Mesenteric fat pad (tissue), 1 donor: ENCODE measurements at places on chromosomes 1 and 21. TPM values are rescaled to one million over a fixed set of nuclear protein-coding genes. Genes with fewer than 3 reads are reported as not detected.

Gene CYP2J2
- total RNA-seq = not detected

Gene EPHA10
- not detected for total RNA-seq

Gene ATP1A4
- 0.39 TPM for total RNA-seq

DNA sequence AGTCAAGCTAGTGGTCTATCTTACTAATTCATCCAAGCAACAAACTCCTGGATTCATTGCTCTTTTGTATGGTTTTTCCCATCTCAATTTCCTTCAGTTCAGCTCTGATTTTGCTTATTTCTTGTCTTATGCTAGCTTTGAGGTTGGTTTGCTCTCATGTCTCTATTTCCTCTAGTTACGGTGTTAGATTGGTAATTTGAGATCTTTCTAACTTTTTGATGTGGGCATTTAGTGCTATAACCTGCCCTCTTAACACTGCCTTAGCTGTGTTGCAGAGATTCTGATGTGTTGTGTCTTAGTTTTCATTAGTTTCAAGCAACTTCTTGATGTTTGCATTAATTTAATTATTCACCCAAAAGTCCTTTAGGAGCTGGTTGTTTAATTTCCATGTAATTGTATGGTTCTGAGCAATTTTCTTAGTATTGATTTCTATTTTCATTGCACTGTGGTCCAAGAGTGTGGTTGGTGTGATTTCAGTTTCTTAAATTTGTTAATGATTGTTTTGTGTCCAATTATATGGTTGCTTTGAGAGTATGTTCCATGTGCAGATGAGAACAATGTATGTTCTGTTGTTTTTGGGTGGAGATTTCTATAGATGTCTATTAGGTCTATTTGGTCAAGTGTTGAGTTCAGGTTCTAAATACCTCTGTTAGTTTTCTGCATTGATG, 154.6 kb downstream of the PLPPR5 start:
- DNase-seq = no peak

DNA sequence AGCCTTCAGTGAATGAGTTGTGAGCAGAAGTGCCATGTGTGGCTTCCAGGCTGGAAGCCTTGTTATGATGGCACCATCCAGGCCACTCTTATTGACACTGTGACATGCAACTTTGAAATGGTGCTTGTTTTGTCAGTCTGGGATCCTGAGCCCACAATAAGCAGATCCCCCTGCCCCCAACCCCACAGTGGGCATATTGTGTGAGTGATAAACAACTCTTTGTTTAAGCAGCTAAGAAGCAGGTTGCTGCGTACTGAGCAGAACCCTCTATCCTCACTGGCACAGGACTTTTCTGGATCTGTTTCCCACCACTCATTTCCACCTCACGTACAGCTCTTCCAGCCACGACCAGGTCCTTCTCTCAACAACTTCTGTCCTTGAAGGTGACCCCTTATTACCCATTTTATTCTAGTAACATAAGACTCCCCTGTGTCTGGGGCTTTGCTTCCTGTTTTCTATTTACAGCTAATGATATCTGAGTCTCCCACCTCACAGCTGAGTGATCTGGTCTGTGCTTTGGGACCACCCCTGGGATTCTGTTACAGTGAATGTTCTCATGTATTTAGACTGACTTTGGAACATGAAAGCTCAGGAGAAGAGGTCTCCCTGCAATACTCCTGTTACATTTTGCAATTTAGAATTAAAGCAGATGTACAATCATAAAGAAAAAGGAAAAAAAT, 375.5 kb downstream of the PCP4 start:
- no peak for DNase-seq

DNA sequence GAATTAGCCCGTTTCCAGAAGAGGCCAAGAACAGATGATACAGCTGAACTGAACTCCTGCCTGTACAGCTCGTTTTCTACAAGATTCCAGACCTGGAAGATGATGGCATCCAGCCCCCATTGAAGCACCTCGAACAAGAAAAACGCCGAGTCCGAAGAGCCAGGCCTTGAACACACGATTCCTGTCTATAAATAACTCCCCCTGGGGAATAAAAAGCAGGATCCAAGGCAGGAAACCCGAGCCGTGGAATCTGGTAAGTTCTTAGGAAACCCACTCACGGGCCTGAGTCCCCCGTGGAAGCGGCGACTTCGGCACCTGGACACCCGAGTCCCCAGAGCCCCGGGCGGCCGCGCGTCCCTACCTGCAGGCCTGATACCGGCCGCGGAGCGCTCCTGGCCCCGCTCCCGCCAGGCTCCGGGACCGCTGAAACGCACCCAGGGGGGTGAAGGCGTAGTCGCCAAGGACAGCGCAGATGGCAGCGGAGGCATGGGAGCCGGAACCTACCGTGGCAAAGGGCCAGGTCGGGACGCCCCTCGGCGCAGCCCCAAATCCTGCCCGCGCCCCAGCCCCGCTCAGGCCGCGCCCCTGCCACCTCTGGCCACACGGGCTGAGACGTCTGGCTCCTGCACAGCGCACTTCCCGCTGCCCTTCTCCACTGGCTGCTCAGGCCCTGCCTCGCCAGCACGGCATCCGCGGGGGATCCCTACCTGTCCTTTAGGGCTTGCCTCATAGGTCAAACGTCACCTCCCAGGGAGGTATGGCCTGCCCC, 14.0 kb upstream of the HLCS start:
- no peak for DNase-seq

DNA sequence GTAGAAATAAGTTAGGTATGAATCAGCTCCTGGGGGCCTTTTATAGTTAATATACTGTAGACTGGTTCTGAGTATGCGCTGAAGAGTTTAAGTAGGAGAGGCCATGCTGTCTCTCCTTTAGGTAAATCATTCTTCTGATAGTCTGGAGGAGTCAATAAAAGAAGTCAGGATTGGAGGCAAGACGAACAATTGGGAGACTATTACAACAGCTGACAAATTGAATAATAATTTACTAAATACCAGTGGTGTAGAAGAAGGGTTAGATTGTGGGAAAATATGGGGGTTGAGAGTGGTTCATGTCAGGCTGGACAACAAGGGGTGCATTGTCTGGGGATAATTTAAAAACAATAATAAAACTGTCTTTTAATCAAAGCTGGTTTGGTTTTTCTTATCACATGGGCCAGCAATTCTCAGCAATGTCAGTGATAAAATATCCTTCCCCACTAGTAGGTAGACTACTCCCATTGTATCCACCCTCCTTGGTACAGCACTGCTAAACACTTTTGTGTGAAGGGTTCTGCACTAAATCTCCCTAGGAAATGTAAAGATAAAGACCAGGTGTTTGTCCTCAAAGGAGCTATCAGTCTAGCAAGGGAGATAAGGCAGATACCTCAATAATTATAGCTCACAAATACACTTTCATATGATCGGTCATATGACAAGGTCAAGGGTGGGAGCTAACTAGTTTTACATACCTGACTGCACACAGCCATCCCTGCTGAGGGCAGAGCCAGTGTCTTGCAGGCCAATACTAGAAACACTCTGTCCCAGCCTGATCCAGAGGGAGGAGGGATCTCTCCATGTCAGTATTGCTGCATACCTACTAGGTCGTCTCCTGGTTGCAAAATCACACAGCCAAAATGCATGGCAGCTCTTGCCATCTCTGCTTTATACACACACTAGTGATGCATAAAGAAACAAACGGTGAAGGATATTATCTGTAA, 299.7 kb downstream of the VAV3 start:
- DNase-seq = no peak

DNA sequence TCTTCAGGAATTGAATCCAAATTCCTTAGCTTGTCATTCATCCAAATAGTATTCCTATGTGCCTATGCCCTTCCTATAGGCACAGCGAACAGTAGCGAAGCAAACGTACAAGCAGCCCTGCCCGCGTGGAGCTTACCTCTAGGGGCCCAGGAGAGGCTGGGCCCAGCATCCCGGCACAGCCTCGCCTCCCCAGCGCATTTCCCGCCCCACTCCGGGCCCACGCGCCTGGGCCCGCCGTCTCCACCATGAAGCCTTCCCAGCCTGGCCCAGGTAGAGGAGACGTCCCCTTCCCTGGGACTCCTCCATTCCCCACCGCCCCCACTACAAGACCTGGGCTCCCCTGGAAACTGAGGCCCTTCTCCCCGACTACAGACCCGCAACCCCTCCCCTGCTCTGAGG, 245 bp upstream of the TMEM269 start:
- DNase-seq = no peak

GRCh38 chr1:212002536-212002935, 32.8 kb downstream of the INTS7 start:
- no peak for DNase-seq

DNA sequence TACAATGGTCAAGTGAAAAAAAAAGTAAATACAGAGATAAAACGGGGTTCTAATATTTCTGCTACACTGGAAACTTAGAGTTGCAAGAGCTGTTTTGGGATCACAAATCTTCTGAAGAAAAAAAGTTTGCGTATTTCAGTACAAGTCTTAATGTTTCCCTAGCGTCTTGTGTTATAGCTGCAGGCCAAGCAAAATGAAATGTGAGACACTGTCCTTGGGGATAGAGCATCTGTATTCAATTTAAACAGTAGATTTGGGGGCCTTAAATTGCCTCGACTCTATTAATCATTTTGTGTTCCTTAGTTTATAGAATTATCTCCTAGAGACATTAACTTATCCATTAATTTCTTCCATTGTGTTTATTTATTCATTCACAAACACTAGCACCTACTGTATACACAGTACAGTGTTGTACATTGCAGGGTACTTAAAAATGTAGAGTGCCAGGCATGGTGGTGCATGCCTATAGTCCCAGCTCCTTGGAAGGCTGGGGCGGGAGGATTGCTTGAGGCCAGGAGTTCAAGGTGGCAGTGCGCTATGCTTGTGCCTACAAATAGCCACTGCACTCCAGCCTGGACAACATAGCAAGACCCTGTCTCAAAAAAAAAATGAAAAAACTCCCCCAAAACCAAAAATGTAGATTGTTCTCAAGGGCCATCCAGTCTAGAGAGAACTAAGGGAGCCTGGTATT, 7.9 kb downstream of the DISC1 start:
- DNase-seq = no peak

- no peak for DNase-seq
These were observed 38.3 kb upstream of the F3 start for GRCh38 chr1:94579876-94580294.

- no peak for DNase-seq
These were observed 41.3 kb downstream of the ICOSLG start for GRCh38 chr21:44199448-44199847.
